Ureter (tissue), 1 donor: ENCODE measurements at places on chromosomes 12 and 14.

DNA sequence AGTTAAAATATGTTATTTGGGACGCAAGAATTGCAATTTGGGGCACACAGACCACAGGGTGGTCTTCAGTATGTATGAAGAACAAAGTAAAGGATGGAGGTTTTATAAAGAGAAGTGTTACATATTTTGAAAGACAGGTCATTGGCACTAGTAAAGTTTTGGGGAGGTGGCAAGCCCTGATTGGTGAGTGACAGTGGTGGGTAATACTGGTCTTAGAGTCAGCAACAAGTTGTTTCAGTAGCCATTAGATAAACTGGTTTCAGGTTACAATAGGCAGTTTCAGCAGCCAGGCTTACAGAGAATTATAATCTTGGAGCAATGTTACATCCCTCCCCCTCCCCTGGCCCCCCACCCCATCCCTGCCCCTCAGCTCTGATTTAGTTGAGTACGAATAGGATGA lies 17.5 kb downstream of the MARK3 start:
- DNase-seq = no peak

DNA sequence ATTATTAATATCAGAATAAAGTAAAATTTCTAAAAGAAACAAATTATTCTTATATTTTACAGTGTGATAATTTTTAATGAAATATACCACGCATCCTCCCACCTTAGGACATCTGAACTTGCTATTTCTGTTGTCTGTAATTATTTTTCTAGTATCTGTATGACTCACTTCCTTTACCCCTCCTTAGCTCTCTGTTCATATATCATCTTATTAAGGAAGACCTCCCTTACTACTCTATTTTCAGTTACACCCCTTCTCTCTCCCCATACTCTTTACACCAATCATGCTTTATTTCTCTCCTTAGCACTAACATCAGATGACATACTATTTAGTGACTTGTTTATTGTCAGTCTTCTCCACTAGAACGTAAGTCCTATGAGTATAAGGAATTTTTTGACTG lies 34.2 kb upstream of the C12orf50 start:
- no peak for DNase-seq

DNA sequence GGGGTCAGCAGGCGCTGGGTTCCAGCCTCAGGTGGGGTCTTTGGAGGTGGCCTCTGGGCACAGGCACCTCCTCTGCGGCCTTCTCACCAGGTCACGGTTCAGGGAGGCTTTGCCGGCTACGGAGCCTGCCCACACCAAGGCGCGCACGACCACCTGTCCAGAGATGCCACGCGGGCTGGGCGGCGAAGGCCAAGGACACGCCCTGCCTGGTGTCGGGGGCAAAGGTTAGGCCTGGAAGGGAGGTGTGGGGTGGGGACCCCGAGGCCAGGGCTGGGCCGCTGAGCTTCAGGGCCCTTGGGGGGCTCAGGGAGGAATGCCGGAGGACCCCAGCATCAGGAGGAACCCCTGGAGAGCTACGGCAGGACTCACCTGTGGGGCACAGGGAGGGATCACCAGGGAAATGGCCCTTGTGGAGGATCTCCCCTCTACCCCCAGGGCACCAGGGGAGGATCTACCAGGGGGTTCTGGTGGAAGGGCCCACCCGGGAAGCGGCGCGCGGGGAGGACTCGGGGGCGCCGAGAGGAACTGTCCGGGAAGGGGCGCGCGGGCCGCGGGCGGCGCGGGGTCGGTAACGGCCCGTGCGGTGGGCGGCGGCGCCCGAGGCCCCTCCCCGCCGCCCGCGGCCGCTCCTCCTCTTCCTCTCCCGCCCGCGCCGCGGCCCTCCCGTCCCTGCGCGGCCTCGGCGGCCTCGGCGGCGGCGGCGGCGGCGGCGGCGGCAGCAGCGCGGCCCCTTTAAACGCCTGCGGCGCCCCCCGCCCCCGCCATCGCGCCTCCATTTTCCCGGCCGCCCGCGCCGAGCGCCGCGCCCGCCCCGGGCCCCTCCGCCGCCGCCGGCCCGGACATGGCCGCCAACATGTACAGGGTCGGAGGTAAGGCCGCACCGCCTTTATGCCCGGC lies at the start of gene MTA1:
MTA1 (plus strand) TSS at position 633 of the 897 bp plus-strand sequence; CDS start at position 842, 209 bp downstream.
- DNase-seq = no peak

DNA sequence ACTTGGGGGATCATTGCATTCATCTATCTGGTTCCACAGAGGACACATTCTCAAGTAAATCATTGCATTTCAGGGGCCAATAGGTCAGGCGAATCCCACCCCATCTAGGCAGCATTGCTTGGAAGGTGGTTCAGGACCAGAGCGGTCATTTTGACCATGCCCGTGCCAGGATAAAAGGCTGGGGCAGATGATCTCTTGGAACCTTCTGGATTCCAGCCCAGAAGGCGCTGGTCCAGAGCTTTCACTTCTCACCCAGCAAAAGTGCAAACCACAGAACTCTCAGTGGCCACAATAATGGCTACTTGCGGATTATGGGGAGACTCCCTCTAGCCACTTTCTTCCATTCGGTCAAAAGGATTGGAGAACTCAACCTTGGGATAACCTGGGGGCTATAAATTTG lies 595 bp upstream of the KRT85 start:
- no peak for DNase-seq

- DNase-seq = no peak
Observed at GRCh38 chr14:59213368-59214315, 25.2 kb downstream of the DAAM1 start.
